Mesendoderm (in vitro differentiated cells): ENCODE measurements at places on chromosomes 3 and 15.

GRCh38 chr3:154113609-154114008, 7.6 kb upstream of the ARHGEF26 start:
- no peak for DNase-seq

DNA sequence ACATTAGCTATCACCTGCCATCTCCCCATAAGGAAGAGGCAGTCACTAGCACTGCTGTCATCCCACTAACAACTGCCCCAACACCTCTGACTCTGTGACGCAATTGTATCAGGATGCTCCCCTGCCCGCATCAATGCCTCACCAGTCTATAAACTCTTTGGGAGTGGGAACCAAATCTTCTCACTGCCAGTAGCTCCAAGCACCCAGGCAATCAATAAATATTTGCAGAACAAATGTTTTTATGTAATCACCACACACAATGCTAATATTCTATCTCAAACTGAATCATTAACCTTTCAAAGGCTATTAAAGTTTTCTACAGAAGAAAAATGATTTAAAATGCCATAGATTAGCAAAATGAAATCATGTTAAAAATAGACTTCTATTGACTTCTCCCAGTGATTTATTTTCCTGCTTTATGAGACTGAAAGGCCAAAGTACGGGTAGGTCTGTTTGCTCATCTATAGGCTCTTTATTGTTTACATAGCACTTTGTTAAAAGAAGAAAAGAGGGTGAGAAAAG, 131.3 kb downstream of the PLD1 start:
- no peak for DNase-seq

GRCh38 chr3:80036176-80036575, 268.4 kb upstream of the ROBO1 start:
- DNase-seq = no peak

DNA sequence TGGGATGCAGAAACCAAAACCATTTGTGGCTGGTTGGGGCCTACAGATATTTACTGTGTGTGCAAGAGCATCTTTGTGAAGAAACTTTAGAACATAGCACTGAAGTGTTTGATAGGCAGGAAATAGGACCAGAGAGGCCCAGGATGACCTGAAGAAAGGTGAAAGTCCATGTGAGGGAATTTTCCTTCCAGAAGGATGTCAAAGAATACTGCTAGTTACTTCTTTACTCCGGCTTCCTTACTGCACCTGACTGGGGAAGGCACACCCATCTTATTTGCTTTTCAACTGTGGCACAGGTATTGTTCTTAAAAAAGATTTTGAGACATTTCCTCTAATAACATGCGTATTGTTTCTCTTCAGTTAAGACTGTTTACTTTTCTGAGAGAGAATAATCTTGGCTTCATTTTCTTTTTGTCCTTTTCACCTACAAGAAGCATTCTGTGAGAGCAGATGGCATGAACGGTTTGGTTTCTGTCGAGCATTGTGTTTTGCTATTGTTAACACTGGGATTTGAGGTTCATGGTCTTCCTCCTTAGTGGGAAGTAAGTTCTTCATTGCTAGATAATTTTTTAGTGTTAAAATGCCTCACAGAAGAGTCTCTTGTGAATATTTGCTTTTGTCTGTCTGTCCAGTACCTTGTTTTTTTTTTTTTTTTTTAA, 71.5 kb downstream of the SLCO3A1 start:
- no peak for DNase-seq

GRCh38 chr3:113894927-113895326, 52.9 kb upstream of the ZDHHC23 start:
- DNase-seq = no peak

- DNase-seq = no peak
These were observed 510.5 kb upstream of the PROK2 start for GRCh38 chr3:72295276-72295961.

DNA sequence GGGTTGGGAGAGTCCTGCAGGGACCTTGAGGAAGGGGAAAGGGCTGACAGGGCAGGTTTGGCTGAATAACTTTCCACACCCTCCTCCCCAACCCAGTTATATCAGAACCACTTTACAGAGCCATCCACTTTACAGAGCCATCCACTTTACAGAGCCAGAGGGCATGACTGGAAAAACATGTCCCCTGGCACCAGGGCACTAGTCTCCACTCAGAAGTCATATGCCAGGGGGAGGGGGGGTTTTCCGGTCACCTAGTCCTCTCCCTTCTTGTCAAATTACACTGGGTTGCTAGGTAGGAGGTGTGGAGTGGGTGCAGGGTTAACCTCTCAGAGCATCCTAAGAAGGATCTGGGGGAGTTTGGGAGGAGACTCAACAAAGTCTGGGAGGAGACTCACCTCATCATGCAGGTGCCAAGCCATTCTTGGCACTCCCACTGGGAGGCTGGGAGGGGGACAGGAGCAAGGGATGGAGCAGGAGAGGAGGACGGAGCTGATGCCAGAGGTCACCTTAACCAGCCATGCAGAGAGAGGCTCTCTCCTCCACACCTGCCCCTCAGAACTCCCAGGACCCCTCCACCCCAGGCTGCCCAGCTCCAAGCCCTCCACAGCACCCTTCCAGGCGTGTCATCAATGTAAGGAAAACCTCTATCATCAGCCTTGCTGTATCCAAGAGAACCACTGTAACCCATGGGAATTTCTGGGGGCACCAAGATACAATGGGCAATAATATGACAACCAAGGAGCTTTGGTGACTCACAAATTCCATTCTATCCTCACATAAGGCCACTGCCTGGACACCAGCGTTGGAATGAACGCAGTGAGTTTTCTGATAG, 1.7 kb downstream of the LRRC2 start:
- DNase-seq = no peak

GRCh38 chr3:103083848-103084631, 649.2 kb downstream of the ZPLD1 start:
- no peak for DNase-seq

GRCh38 chr3:132317229-132317948, at the start of gene ACP3:
Gene ACP3 (plus strand): TSS chr3:132317407. CDS start chr3:132317457, 50 bp downstream.
- peak; percentile 86 for DNase-seq

DNA sequence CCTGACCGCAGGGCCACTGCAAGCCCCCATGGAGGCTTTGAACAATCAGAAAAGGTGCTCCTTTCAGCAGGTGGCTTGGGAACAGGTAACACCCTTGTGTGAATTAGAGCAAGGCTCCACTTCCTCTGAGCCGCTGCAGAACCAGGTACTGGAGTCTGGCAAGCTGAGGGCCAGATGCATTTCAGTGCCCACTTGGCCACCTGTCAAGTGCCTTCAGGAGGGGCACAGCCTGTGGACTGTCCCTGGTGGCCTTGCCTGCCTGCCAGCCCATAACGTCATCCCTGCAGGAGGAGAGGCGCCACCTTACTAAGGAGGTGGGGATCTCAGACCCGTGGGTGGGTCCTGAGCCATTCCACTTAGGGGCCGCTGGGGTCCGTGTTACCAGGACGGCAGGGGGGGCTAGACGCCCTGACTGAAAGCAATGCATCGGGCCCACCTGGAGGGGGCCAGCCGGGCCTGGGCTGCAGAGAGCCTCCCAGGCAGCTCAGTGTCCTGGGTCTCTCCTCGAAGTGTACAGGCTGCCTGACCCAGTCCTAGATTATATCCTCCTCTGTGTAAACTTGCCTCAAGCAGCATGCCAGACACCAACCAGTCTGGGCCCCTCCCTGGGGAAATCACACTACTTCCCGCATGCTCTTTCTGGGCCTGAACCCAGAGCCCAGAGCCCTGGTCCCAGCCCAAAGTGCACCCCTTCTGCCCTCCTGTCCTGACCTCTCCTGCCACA, 16.1 kb downstream of the SPTBN5 start:
- DNase-seq = no peak

GRCh38 chr3:10226293-10226692, 22.0 kb upstream of the TATDN2 start:
- DNase-seq = no peak

DNA sequence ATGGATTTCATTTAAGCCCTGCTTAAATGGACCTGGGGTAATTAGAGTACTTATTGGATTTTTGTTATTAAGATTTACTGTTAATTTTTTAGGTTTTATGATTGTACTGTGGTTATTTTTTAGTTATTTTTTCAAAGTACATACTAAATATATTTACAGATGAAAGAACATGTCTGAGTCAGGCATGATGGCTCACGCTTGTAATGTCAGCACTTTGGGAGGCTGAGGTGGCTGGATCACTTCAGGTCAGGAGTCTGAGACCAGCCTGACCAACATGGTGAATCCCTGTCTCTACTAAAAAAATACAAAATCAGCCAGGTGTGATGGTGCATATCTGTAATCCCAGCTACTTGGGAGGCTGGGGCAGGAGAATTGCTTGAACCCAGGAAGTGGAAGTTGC, 16.2 kb upstream of the RPL24 start:
- no peak for DNase-seq

GRCh38 chr3:194772241-194773000, 86.7 kb downstream of the FAM43A start:
- DNase-seq = no peak

- no peak for DNase-seq
These were observed 317.0 kb downstream of the GABRB3 start for GRCh38 chr15:26455828-26456227.

GRCh38 chr15:68408971-68409370, 23.0 kb downstream of the ITGA11 start:
- no peak for DNase-seq

GRCh38 chr3:133113526-133113925, 75.3 kb downstream of the TMEM108 start:
- no peak for DNase-seq

DNA sequence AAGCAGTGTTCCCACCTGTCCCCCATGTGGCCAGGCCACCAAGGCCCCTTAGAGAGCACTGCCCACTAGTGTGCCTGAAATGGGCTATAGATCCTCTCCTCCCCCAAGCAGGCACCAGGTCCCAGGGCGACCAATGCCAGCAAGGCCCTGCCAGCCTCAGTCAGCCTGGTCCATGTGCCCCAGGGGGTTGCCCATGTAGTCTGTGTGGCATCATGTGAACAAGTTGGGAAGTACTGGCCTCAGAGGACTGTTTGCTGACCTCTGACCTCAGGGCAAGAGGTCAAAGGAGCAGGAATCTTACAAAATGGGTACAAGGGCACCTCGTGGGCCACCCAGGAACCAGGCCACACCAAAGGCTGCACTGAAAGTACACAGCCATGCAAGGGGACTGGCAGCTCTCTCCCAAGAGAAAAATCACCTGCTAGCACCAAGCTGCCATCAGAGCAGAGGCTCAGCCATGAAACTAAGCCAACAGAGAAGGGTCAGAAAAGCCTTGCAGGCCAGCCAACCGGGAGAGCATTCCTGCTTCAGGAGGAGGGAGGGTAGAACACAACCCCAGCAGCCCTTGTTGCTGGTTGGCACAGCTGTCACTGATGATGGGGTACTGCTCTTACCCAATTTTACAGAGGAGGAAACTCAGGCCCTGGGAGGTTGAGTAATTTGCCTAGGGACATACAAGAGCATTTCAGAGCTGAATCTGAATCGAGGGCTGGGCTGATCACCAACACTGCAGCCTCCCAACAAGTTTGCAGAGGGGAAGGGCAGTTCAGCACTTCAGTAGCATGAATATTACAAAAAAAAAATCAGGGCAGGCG, 5.2 kb upstream of the FURIN start:
- DNase-seq = no peak

- no peak for DNase-seq
These were observed 2.5 kb upstream of the HACD2 start for GRCh38 chr3:123587401-123587800.

DNA sequence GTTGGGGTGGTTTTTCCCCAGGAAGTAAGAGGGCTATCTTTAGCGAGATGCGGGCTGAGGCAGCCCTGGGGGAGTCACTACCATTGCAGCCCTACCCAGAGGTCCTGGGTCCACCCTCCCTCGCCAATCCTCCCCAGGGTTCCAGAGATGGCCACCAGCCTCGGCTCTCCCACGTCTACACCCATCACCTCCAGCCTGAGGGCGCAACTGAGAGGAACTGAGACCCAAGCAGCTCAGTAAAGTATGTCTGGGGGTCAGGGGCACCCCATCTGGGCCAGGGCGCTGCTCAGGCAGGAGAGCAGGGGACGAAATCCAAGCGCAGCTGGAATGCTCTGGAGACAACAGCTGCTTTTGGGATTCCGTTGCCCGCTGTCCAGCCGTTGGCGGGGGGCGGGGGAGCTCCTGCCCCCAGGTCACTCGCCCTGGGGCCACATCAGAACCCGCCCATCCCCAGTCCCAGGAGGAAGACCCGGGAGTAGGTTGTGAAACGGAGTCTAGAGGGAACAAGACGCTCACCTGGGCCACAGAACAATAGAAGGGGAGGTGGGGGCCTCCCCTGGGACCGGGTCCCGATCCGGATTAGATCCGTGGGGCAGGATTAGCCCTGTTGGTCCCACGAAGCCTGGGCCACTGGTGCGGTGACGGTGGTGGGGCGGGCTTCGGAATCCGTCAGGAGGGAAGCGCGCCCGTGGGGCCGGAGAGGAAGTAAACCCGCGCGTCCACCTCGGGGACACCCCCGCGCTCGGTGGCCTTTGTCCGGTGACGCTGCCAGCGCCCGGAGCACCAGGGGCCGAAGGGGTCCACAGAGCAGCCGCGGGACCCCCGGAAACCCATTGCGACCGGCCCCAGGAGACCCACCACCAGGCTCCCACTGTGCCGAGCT, 1.4 kb upstream of the NDUFAF3 start:
- peak; percentile 60 for DNase-seq

GRCh38 chr15:81097890-81098280, 36.2 kb upstream of the CFAP161 start:
- no peak for DNase-seq

DNA sequence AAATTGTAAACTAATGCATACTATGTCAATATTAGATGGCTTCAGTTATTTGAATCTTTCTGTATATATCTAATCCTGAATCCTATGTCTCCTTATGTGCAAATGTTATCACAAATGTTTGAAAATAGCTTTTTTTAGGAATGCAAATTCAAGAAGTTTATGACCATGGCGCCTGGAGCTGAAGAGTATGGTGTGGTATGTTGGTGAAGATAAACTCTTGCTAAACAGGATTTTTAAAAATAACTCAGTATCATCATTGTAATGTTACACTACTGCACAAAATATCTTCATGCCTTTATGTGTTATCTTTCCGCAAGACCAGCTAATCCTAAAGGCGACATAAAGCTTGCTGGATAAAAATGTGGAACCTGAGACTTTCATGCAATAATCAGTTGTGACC, 382.6 kb downstream of the ROBO1 start:
- no peak for DNase-seq

- DNase-seq = no peak
These were observed 190.4 kb downstream of the MEGF11 start for GRCh38 chr15:66063147-66063546.

GRCh38 chr15:80309769-80310384, 57.9 kb upstream of the CTXND1 start:
- DNase-seq = peak; percentile 55

DNA sequence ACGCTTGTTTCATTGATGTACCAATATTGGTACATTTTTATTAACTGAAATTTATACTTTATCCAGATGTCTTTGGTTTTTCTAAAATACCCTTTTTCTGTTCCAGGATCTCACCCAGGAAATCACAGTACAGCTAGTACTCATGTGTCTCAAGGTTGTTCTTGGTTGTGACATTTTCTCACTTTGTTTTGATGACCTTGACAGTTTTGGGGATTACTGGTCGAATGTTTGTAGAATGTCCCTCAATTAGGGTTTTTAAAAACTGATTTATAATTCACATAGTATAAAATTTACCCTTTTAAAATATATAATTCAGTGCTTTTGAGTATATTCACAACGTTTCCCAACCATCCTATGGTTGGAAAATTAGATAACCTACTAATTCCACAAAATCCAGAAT, 6.3 kb upstream of the SNRPN start:
- no peak for DNase-seq
